CD4-positive, alpha-beta T cell treated with Interleukin-4 for 1 hour (primary cell): ENCODE measurements at places on chromosomes 5 and 9.

DNA sequence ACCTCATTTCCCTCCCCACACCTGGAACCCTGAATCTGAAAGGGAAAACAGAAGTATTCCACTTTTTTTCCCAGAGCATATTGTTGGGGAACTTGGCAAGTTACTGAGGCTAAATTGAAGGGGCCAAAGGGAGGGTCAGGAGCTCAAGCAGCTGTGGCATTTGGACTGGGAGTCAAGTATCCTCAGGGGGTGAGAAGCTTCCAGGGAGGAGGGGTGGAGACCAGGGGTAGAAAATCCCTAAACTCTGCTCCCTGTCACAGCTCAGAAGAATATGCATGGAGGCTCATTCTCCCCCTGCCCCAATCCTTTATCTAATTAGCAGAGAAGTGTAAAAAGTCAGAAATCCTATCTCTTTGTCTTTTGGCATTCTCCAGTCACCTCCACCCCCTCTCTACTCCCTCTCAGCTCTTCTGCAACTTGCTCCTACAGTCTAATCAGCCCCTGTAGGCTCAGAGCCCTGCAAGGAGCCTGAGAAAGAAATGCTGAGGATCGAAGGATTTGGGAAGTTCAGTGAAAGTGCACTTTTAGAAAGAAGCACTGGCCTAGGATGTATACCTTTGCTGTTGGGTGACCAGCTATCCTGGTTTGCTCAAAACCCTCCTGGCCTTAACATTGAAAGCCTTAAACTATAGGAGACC lies 5.7 kb upstream of the WNT8A start:
- DNase-seq: no peak

- DNase-seq: no peak
Observed at GRCh38 chr9:27475057-27475595, 49.0 kb upstream of the IFNK start.

GRCh38 chr5:31786090-31786631 lies 147.2 kb downstream of the PDZD2 start:
- no peak for DNase-seq

- DNase-seq: no peak
Observed at GRCh38 chr5:167011196-167011595, 1280.2 kb upstream of the WWC1 start.

- no peak for DNase-seq
Observed at GRCh38 chr5:133356396-133356983, 255.9 kb downstream of the FSTL4 start.

GRCh38 chr9:15416880-15417279 lies 5.8 kb upstream of the SNAPC3 start:
- peak; percentile 36 for DNase-seq

GRCh38 chr5:105015098-105015497 lies 1452.5 kb upstream of the NUDT12 start:
- no peak for DNase-seq

DNA sequence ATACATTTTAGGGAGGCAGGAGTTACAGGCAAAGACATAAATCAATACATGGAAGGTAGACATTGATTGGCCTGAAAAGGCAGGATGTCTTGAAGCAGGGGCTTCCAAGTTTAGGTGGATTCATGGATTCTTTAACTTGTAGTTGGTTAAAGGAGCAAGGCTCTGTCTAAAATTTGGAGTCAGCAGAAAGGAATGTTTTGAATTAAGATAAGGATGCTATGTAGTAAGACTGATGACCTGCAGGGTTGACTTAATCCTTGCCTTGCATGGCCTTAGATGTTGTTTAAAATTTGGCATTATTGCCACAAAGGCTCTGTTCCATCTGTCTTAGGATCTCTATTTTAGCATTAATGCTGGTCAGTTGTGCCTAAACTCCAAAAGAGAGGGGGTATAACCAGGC lies 171.3 kb downstream of the C5orf15 start:
- no peak for DNase-seq

DNA sequence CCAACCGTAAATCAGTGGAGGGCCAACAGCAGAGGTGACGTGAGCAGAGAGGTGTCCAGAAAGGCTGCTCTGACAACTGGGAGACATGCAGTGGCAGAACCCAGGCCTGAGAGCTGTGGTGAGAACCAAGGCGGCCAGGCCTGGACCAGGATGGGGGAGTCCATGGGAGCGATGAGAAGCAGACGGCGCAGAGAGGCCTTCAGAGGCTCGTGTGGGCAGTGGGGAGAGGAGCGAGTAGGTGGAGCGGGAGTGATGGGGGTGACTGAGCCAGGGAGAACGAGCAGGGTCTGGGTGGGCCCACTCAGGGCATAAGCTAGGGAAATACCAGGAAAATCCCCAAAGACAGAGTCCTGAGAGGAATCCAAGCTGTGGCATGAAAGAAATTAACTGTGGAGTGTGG lies 7.9 kb upstream of the IL3 start:
- no peak for DNase-seq

GRCh38 chr5:14417276-14417730 lies 164.3 kb upstream of the OTULINL start:
- no peak for DNase-seq

DNA sequence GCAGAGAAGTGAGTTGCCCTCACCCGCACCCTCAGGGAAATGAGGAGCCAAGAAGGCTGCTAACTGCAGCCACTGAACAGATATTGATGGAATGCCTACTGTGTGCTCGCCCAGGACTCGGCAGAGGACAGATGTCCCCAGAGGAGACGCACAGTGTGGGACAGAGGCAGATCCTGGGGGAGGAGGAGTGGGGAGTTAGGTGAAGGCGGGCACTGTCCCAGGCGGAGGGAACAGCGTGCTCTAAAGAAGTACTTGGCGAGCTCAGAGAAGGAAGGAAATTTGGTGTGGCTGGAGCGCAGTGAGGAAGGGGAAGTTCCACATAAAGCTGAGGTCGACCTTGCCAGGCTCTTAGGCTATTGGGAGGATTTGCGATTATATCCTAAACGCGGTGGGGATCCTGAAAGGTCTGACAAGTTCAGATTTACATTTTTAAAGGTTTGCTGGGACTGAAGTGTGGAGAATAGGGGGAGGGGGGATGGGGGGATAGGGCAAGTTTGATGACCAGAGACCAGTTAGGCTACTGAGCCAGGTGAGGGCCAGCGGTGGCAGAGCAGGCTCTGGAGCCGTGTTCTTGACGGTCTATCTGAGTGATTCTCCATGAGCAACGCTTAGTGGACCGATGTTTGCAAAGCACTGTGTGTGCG lies 23.6 kb upstream of the CERCAM start:
- no peak for DNase-seq
